ENCODE measurements at places on chromosomes 5 and 9. TPM values are rescaled to one million over a fixed set of nuclear protein-coding genes. Genes with fewer than 3 reads are reported as not detected.

ACOT12 gene
- total RNA-seq: 0.18 TPM

DNA sequence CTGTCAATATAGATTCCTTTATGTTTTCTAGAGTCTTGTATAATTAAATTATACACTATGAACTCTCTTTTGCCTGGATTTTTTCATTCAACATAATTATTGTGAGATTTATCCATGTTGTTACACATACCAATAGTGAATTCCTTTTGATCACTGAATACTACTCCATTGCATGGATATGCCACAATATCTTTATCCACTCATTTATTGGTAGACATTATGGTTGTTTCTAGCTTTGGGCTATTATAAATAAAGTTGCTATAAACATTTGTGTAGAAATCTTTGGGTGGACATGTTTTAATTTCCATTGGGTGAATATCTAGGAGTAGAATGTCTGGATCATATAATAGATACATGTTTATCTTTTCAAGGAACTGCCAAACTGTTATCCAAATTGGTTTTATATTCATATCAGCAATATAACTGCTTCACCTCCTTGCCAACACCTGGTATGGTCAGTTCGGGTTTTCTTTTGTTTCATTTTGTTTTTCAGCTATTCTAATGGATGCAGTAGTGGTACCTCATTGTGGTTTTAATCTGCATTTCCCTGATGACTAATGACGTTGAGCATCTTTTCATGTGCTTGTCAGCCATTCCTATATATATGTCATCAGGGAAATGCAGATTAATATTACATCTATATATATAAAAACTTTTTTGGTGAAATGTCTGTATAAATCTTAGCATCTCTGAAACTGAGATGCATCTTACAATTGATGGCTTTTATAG is 32.1 kb upstream of the TCF7 start:
- no peak overlapping the region for H3K27ac ChIP-seq
- no peak for DNase-seq
- no peak overlapping the region for H3K4me3 ChIP-seq
- H3K36me3 ChIP-seq: no peaks in the 10 kb centered on the region

DNA sequence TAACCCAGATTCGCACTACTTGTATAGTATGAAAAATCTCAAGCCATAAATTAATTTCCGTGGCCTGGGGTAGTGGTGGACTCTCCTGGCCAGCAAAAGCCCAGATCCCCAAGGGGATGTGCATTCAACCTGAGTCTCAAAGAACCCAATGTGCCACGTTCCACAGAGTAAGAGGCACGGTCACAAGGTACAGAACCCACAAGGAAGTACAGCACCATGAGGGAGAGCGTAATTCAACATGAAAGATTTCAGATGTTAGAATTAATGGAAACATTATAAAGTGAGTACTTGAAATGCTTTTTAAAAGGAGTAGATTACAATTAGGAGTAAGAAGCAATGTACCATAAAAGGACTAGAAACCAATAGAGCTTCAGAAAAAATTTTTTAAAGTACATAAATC is 23.4 kb downstream of the SRD5A1 start:
- H3K4me3 ChIP-seq: no peak overlapping the region
- no peaks in the 10 kb centered on the region for H3K27me3 ChIP-seq
- peaks cover 28% of the 10 kb centered on the region for H3K36me3 ChIP-seq
- no peak for DNase-seq
- H3K27ac ChIP-seq: no peak overlapping the region

- H3K4me1 ChIP-seq: no peaks in the 10 kb centered on the region
- no peaks in the 10 kb centered on the region for H3K27me3 ChIP-seq
- no peak for DNase-seq
- no peaks in the 10 kb centered on the region for H3K36me3 ChIP-seq
- H3K4me3 ChIP-seq: no peak overlapping the region
- no peak overlapping the region for H3K27ac ChIP-seq
These were observed 91.2 kb downstream of the PJA2 start for GRCh38 chr5:109318455-109319108.

GRCh38 chr5:160614136-160614535 is 192.5 kb downstream of the PTTG1 start:
- H3K36me3 ChIP-seq: no peaks in the 10 kb centered on the region
- H3K27ac ChIP-seq: no peak overlapping the region
- no peak for DNase-seq
- no peak overlapping the region for H3K4me3 ChIP-seq

GRCh38 chr9:83130541-83130940 is 67.6 kb upstream of the RASEF start:
- DNase-seq: no peak
- H3K4me1 ChIP-seq: no peaks in the 10 kb centered on the region
- H3K27ac ChIP-seq: no peak overlapping the region
- no peaks in the 10 kb centered on the region for H3K36me3 ChIP-seq
- H3K4me3 ChIP-seq: no peak overlapping the region

DNA sequence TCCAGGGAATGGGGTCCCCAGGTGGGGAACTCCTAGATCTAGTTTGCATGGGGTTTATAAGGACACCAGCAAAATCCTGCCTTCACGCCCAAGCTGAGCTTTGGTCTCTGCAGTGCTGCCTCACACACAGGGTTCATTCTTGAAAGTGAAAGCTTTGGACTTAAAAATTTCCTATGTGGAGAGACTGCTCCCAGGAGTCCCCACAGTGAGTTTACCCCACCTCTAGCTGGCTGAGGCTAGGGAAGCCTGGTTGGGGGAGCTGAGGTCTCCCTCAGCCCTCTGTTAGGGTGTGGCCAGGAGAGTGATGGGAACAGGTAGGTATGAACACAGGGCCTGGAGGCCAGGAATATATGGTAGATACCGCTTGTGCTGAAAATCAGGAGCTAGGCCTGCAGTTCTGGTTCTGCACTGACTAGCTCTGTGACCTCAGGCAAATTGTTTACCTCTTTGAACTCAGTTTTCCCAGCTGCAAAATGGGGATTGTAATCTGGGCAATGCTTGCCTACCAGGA is 41.5 kb upstream of the LARP1 start:
- no peaks in the 10 kb centered on the region for H3K27me3 ChIP-seq
- no peak overlapping the region for H3K27ac ChIP-seq

DNA sequence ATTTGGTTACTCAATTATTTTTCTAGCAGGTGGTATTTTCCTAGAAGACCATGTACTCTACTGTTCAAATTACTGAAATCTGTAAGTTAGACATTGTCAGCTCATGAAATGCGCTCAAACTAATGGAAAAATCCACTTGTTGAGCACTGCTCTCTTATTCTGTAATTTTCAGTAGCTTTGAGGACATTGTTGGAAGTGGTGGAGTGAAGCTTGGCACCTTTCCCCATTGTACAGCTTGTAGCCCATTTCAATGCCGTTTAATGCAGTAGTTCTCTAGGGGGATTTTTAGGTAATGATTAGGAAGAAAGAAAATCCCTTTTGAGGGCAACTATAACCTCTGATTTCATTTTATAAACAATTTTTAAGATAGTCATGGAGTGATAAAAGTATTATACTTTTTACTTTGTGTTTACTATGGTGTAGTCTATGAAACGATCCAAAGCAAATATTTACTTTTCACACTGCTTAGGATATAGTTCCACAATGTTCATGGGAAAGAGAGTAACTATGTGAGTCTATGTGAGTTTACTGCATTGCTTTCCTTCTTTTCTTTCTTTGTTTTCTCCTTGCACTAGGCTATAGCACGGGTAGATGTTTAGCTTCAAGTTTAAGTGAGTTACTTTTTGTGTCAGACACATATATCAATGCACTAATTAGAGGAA is 165.8 kb upstream of the ANKH start:
- H3K27ac ChIP-seq: no peak overlapping the region
- H3K36me3 ChIP-seq: no peaks in the 10 kb centered on the region
- H3K4me1 ChIP-seq: no peaks in the 10 kb centered on the region
- DNase-seq: no peak
- no peaks in the 10 kb centered on the region for H3K27me3 ChIP-seq
- no peak overlapping the region for H3K4me3 ChIP-seq

DNA sequence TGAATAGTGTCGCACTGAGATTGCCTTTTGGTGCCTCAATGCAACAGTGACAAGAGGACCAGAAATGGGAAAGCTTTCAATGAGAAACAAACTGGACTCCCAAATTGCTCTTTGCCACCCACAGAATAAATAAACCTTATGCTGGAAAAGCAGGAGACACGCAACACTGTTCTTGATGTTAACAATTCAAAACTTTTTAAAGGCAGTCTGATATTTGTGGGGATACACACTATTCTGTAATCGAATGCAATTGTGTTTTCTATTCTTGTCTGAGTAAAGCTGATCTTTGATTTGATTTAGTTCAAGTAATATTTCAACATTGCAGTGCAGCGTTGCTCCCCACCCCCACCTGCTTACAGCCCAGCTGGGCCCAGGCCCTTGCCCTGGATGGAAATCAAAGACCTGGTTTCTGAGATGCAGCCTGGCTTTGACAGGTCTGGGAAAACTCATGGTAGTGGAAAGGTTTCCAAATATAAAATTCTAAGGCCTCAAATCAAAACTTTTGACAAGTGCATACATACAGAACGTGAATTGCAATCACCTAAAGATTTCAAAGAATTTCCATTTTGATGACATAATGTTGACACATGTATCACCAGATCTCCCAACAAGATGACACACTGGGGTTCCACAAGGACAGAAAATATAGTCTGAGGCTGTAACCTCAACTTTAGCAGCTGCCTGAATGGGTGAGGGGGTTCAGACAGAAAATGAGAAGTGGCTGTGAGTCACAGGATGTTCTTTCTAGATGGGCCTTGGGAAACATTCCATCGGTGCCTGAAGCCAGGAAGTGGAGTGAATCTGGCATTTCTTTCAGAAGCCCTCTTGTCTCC is 55.1 kb downstream of the ABCA1 start:
- DNase-seq: peak; percentile 72
- H3K27ac ChIP-seq: no peak overlapping the region
- peaks cover 22% of the 10 kb centered on the region for H3K4me1 ChIP-seq
- no peaks in the 10 kb centered on the region for H3K27me3 ChIP-seq

DNA sequence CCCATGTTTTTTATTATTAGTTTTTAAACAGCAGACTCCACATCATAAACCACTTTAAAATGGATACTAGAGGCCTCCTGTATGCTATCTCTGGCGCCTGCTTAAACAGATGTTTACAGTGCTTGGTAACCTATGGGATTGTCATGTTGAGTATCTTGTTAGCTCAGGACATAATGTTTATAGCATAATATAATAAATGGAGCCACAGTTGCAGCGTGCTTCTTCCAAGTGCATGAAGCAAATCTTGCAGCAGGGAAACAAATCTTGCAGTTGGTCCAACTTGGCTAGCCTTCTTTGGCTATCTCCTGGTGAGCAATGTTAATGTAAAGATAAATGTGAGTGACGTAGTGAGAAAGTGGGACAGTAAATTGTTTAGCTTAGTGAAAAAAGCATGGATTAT is 2.8 kb downstream of the GHR start:
- no peak overlapping the region for H3K27ac ChIP-seq
- peak; percentile 72 for DNase-seq
- peaks cover 12% of the 10 kb centered on the region for H3K4me1 ChIP-seq
- peaks cover 2% of the 10 kb centered on the region for H3K27me3 ChIP-seq
- no peaks in the 10 kb centered on the region for H3K36me3 ChIP-seq

GRCh38 chr5:145568581-145568980 is 266.6 kb downstream of the PRELID2 start:
- H3K27ac ChIP-seq: no peak overlapping the region
- no peak for DNase-seq
- H3K27me3 ChIP-seq: no peaks in the 10 kb centered on the region
- no peak overlapping the region for H3K4me3 ChIP-seq

Data from muscle of leg (tissue), 16 donors.